ENCODE measurements at places on chromosomes 3 and 15.
A peak's percentile ranks its signal among the peaks of the same experiment; 100 is the strongest.

DNA sequence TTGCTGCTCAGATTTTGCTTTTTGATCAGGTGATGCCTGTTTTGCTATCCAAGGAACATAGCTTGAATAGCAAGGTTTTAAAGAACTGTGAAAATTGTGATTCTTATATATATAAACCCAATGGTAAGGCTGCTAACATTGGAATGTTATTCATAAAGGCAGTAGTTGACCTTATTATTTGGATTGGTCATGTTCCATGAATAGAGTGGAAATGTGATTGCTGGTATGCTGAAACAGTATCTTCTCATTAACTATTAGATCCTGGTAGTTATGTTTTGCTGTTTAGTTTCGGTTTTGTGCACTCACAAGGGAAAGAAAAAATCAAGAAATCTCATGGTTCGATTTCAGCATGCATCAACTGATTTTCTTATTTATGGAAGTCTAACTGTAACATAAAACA is 78.7 kb upstream of the NPHP3 start:
- DNase-seq: no peak

GRCh38 chr3:52292247-52293065 is 4.8 kb downstream of the GLYCTK start:
- no peak for DNase-seq

GRCh38 chr3:17032407-17033034 is 147.8 kb downstream of the PLCL2 start:
- DNase-seq: no peak

DNA sequence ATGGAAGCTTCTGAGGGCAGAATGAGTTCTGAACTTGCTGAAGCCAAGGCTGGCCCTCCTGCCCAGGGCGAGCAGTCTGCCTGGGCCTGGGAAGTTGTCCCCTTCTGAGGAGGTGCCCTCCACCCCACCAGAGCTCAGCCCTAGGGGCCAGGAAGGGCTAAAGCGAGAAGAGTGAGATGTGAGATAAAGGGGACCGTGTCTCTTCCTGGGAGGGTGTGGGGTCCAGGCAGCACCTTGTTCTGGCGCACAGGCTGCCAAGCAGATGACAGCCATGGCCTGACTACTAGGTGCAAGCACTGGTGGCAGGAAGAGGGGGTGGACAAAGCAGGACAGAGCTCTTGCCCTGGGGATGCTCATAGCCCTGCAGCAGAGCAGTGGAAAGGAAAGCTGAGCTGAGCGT is 3.7 kb downstream of the PAK6 start:
- no peak for DNase-seq

- peak; percentile 46 for DNase-seq
These were observed 241.7 kb upstream of the ICE2 start for GRCh38 chr15:60720493-60721256.

GRCh38 chr15:66089049-66089448 is 164.5 kb downstream of the MEGF11 start:
- DNase-seq: no peak

- DNase-seq: no peak
These were observed 117.7 kb upstream of the GRM7 start for GRCh38 chr3:6743067-6743720.

GRCh38 chr3:155352900-155353490 is 59.5 kb upstream of the STRIT1 start:
- DNase-seq: no peak

GRCh38 chr3:37093481-37093880 is 80.9 kb downstream of the LRRFIP2 start:
- DNase-seq: no peak

GRCh38 chr3:167406876-167407492 is 26.9 kb upstream of the ZBBX start:
- DNase-seq: no peak

GRCh38 chr3:192170031-192170430 is 557.3 kb downstream of the FGF12 start:
- no peak for DNase-seq

DNA sequence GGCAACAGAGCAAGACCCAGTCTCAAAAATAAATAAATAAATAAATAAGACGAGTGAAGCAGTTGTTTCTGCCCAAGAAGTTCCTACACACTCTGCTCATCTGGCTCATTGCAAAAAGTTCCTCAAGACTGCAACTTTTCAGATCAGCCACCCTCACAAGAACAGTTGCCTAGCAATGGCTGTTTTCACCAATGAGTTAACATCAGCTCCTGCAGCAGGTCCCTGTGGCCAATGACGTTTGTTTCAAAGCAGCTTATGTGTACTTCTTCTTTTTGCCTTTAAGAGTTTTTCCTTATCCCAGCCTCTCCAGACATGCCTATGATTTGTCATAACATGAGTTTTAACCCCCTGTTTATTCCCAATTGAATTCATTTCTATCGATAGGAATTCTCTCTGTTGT is 118.4 kb upstream of the SPRED1 start:
- DNase-seq: no peak

GRCh38 chr3:194572944-194573491 is 60.2 kb downstream of the TMEM44 start:
- DNase-seq: no peak

DNA sequence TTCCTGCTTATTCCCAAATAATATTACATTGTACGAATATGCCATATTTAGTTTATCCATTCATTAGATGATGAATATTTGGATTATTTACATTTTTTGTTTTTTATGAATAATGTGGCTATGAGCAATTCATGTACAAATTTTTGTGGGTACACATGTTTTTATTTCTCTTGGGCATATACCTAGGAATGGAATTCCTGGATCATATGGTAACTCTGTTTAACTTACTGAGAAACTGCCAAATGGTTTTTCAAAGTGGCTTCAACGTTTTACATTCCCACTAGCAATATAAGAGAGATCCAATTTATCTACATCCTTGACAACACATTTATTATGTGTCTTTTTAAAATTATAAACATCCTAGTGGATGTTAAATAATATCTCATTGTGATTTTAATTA is 362.0 kb upstream of the TMCO5A start:
- no peak for DNase-seq

GRCh38 chr15:60945196-60945595 is 283.9 kb downstream of the RORA start:
- no peak for DNase-seq

- peak; percentile 56 for DNase-seq
These were observed 34.3 kb downstream of the CCR3 start for GRCh38 chr3:46276497-46277099.

DNA sequence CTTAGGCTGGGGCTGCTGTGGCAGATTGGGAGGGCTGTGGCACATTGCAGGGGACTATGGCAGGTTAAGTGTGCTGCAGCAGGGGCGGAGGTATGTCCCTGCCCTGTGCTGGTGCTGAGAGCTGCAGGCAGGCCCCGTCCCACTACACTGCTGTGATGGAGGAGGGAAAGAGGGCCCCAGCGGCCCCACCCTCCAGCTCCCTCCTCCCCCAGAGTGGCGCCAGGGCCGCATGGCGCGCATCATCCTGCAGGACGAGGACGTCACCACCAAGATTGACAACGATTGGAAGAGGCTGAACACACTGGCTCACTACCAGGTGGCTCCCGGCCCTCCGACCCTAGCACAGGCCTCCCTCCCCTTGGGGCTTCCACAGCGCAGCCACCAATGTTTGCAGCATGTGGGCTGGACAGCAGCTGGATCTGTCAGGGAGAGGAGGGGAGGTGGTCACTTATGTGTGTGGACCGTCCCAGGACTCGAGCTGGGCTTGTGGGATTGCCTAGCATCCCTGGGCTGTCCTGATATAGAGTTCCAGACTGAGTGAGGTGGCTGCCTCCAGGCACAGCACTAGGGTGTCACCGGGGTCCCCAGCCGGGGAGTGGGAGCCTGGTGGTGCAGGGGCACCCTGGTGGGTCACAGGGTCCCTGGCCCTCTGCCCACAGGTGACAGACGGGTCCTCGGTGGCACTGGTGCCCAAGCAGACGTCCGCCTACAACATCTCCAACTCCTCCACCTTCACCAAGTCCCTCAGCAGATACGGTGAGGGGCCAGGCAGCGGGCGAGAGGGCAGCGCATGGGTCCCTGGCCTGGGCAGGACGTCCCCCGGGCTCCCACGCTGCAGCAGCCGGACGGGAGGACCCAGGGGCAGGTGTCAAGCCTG is 46.1 kb downstream of the PLXNA1 start:
- no peak for DNase-seq

DNA sequence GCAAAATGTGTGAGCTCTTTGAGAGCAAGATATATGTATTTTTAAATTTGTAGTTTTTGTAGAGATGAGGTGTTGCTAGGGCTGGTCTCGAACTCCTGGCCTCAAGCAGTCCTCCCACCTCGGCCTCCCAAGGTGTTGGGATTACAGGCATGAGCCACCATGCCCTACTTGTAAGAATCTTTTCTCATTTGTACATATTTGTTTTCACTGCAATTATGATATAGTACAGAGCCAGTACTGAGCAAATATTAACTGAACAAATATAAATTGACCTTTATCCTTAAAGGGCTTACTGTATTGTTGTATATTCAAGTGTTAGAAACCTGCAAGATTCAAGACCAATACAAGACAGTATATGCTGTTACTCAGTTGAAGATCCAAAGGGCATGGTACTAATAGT is 53.4 kb downstream of the GTF2E1 start:
- no peak for DNase-seq

- DNase-seq: no peak
These were observed 33.0 kb downstream of the RBPMS2 start for GRCh38 chr15:64742385-64742784.

DNA sequence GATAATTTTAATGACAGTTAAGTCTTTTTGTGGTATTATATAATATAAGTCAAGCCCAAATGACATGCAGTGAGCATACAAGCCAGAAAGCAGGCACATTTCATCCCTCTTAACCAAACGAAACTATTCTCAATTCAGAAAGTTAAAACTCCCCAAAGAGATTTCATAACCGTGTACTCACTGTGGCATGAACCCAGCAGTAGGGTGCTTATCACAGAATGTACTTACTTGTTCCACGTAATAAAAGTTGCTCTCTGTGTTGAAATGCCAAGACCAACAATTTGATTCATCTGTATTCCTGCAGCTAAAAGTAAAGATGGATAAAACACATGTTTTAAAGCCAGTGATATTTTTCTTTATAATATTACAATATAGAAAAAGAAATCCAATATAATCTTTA is 12.1 kb downstream of the GK5 start:
- no peak for DNase-seq

DNA sequence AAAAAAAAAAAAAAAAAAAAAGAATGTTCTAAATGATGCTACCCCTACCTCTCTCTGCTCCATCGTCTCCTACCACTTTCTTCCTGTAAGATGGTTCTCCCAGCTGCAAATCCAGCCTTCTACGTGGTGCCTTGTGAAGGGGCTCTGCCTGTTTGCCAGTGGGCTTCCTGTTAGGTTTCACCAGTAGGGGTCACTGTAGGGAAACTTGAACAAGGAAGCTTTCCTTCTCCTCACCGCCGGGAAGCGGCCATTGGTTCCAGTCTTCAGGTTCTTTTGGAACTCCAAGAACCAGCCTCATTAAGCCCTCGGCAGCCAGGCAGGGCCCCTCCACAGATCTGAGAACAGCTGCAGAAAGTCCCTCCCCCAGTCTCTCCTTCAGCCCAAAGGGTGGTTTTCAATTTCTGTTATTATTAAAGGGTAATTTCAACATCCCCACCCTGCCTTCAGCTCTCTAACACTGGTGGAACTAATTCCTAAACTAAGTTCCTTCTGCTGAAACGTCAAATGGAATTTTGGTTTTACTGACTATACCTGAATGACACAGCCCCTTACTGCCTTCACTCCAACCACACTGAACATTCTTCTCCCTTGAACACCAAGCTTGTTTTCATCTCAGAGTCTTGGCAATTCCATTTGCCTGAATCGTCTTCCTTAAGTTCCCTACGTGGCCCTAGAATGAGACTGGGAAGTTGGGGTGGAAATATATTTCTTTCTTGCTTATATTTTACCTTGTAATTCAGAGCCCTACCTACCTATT is 13.5 kb downstream of the MCCC1 start:
- DNase-seq: no peak

DNA sequence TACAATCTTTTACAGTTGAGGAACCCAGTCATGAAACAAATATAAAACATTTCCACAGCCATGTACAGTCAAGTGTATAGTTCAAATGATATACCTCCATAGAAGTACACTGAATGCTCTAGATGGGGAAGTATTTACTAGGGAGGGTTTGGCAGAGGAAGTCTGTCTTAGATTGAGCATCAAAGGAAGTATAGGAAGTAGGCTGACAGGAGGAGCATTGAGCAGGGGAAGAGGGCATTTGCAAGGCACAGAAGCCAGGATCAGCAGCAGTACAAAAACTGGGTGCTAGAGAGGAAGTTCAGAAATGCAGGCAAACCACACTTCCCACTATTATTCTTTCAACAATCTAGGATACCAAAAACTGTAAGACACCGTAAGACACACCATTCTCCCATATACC is 122.6 kb downstream of the ANO10 start:
- no peak for DNase-seq

All from GM06990 (cell line).